ENCODE measurements at places on chromosomes 13 and 19. TPM values are rescaled to one million over a fixed set of nuclear protein-coding genes. Genes with fewer than 3 reads are reported as not detected.

Gene SIGLEC9
- not detected for total RNA-seq

Gene DHX34
- total RNA-seq = 11.0 TPM

Gene URAD
- not detected for total RNA-seq

Gene KLK15
- not detected for total RNA-seq

Gene ADAT3
- total RNA-seq = 0.22 TPM

Gene DAZAP1
- 56.6 TPM for total RNA-seq

Gene MEIOSIN
- total RNA-seq = not detected

Gene ZNF112
- 5.7 TPM for total RNA-seq

Gene PEX11G
- 5.2 TPM for total RNA-seq

Gene PDX1
- not detected for total RNA-seq

Gene FKBP8
- 466 TPM for total RNA-seq

- DNase-seq = peak; percentile 36
Measured at GRCh38 chr19:14333101-14333871, 48.0 kb upstream of the ADGRE5 start.

- DNase-seq = no peak
Measured at GRCh38 chr13:56586976-56587375, 553.7 kb upstream of the PRR20A start.

DNA sequence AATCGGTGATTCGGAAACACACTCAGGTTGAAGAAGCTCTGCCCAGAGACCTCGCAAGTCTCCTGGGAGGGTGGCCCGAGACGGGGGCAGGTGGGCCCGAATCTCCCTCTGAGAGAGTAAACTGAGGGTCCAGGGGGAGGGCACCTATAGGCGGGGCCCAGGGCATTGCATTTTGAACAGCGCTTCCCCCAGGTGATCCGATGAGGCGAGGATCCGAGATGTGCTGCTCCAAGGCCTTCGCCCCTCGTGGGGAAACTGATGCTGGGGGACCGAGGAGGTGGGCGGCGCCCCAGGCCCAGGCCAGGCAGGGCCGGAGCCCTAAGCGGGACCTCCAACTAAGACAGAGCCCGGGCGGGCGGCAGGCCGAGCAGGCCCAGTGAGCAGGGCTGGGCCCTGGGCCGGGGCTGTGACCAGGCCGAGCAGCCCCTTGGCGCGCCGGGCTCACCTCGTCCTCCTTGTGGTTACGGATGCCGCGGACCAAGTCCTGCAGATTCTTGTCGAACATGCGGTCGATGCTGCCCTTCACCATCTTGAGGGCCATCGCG is 500 bp downstream of the AP3D1 start:
- no peak for DNase-seq

GRCh38 chr19:32343550-32344262 is 1.7 kb upstream of the ZNF507 start:
- no peak for DNase-seq

- DNase-seq = no peak
Measured at GRCh38 chr13:52399046-52399445, 6.9 kb downstream of the THSD1 start.

DNA sequence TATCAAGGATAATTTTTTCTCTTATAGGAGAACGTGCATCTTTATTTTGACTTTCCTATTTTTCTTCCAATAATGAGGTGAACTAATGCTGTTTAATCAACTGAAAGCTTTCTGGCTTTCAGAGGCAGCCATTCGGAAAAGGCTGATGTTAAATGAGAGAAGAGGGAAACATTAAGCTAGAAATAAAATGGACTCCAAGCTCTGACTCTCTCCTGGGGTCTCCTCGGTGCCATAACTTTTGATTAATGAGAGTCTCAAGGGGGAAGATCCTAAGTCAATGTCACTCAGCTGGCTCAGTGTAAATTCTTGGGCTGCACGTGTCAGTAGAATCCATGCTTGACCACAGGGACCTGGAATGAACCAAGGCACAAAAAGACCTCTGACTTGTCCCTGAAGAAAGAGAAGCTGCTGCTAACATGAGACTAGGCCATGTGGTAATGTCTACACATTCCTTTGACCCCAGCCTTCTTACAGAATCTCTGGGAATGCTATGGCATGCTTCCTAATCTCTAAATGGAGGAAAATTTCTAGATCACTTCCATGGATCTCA is 152.2 kb upstream of the RFC3 start:
- DNase-seq = no peak

DNA sequence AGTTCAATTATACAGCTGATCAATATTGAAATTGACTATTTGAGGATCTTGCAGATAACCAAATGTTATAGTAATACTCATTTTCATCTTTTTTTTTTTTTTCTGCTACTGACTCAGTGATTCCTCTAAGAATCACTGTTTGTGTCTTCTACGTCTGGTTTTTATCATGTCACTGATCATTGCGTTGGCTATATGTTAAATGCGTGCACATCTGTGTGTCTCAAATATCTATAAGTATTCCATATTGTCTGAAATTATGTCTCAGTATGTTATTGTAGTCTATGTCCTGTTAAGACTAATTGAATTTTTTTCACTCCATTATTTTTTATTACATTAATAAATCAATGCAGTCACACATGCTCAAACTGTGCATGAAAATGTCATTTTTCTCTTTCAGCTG is 200.5 kb downstream of the PCDH20 start:
- no peak for DNase-seq

DNA sequence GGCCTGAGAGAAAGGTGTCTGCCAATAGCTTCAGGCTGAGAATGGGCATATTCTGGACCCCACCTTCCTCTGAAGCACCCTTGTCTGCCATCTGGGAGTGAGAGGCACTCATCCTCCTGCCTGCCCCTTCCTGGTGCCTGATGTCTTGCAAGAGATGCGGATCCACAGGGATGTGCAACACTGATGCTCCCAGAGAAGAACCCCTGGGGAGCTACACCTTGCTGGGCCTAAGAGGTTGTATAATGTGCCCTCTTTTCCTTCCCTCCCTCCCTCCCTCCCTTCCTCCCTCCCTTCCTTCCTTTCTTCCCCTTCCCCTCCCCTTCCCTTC is 34.6 kb downstream of the ADPRHL1 start:
- DNase-seq = no peak

- no peak for DNase-seq
Measured at GRCh38 chr19:19742773-19743172, 9.9 kb upstream of the ZNF14 start.

DNA sequence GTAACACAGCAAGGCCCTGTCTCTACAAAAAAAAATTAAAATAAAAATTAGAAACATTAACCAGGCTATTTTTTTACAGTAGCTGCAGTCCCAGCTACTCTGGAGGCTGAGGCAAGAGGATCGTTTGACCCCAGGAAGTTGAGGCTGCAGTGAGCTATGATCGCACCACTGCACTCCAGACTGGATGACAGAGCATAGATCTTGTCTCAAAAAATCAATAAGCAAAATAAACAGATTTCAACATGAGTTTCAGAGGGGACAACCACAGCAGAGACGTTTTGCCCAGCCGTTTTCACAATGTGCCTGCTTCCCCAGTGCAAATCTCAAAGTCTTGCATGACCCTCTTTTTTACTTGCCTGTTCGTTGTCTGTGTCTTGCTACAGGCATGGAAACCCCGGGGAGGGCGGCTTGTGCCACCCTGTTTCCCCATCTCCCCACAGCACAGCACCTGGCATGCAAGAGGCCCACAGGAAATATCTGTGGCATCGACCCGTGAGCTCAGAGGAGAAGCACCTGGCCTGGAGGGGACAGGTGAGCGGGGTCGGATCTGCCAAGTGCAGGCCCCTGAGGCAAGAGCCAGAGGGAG is 222.0 kb upstream of the ZNF507 start:
- no peak for DNase-seq

- no peak for DNase-seq
Measured at GRCh38 chr19:5205381-5205780, 135.2 kb downstream of the PTPRS start.

GRCh38 chr19:362154-362553 is 17.6 kb upstream of the MIER2 start:
- DNase-seq = no peak

DNA sequence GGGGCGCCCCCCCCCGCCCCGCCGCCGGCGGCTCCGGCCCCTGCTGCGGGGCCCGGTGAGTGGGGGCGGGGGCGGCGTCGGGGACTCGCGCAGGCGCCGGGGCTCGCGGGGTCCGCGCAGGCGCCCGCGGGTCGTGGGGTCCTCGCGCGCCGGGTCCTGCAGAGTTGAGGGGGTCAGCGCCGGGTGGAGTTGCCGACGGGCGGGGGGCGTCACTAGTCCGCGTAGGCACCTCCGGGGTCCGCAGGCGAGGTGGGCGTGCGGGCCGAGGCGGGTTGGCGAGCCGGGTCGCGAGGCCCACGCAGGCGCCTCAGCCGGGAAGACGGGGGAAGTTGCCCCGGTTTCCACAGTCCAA is 365 bp downstream of the PPP6R1 start:
- peak; percentile 52 for DNase-seq

GRCh38 chr19:38745316-38745715 is 1.0 kb upstream of the CAPN12 start:
- no peak for DNase-seq

- no peak for DNase-seq
Measured at GRCh38 chr13:34627509-34628208, 314.4 kb upstream of the NBEA start.

DNA sequence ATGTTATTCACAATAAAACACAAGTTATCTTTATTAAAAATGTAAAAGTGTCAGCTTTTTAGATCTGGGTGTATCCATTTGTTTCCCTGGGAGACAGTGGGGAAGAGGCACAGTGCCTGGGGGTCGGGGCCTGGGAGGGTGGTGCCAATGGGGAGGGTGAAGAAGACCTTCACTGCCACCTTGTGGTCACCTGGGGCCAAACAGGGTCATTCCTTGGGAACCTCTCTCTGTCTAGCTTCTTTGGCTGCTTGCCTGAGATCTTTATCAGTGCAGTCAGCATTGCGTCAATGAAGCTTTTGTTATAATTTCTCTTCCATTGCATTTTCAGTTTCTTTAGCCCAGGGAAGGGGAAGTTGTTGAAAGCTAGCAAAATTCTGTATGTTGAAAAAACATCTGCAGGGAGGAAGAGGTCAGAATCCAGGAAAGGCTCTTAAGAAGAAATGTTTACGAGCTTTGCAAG is 39.1 kb downstream of the PCDH8 start:
- DNase-seq = peak; percentile 67
